ENCODE measurements at places on chromosomes 6 and 20. TPM values are rescaled to one million over a fixed set of nuclear protein-coding genes. Genes with fewer than 3 reads are reported as not detected.

FAM83C gene
- total RNA-seq: not detected

PXDC1 gene
- total RNA-seq: 119 TPM

- no peak overlapping the region for H3K4me3 ChIP-seq
- no peak overlapping the region for H3K27ac ChIP-seq
- no peak for DNase-seq
- peaks cover 5% of the 10 kb centered on the region for H3K27me3 ChIP-seq
- no peaks in the 10 kb centered on the region for H3K36me3 ChIP-seq
These were observed 57.9 kb downstream of the MAFB start for GRCh38 chr20:40631119-40631631.

GRCh38 chr6:133341607-133342158 is 100.5 kb downstream of the EYA4 start:
- DNase-seq: peak; percentile 76
- no peaks in the 10 kb centered on the region for H3K36me3 ChIP-seq
- H3K4me1 ChIP-seq: no peaks in the 10 kb centered on the region
- H3K27me3 ChIP-seq: no peaks in the 10 kb centered on the region
- no peak overlapping the region for H3K4me3 ChIP-seq

DNA sequence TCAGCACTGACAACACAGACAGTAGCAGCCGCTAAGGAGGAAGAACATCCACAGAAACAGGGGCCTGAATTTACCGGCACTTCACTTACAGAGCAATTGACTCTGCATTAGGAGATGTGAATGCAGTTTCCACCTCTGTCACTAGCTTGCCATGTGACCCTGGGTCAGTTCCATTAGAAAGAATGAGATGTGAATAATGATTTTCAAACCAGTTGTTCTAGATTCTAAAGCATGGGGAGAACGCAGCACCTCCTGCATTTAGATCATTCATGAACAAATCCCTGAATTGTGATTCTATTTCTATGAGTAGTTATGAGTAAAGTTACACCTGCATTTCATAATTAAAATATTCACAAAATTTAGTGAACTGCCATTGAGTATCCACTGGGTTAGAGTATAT is 197.3 kb upstream of the EXOC2 start:
- no peak for DNase-seq
- no peak overlapping the region for H3K4me3 ChIP-seq
- H3K27me3 ChIP-seq: no peaks in the 10 kb centered on the region
- no peaks in the 10 kb centered on the region for H3K36me3 ChIP-seq

DNA sequence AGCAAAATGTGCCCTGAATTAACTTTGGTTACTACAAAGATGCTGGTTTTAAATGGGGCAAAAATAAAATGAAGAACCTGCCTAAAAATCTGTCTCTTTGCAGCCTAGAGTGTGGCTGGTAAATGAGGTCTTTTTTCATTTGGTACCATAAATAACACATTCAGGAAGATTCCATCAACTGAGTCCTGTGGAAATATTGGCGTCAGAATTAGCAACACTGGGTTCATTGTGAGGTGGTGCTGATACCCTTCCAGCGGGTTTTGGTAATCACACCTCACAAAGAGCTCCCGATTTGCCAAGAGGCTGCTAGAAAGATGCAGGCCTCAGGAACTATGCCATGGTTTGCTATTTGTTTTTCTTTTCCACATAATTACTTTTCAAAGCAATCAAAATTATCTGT is 55.3 kb downstream of the FAM50B start:
- DNase-seq: no peak
- H3K4me1 ChIP-seq: peaks cover 28% of the 10 kb centered on the region
- no peaks in the 10 kb centered on the region for H3K36me3 ChIP-seq
- H3K27me3 ChIP-seq: no peaks in the 10 kb centered on the region
- H3K27ac ChIP-seq: no peak overlapping the region
- no peak overlapping the region for H3K4me3 ChIP-seq

DNA sequence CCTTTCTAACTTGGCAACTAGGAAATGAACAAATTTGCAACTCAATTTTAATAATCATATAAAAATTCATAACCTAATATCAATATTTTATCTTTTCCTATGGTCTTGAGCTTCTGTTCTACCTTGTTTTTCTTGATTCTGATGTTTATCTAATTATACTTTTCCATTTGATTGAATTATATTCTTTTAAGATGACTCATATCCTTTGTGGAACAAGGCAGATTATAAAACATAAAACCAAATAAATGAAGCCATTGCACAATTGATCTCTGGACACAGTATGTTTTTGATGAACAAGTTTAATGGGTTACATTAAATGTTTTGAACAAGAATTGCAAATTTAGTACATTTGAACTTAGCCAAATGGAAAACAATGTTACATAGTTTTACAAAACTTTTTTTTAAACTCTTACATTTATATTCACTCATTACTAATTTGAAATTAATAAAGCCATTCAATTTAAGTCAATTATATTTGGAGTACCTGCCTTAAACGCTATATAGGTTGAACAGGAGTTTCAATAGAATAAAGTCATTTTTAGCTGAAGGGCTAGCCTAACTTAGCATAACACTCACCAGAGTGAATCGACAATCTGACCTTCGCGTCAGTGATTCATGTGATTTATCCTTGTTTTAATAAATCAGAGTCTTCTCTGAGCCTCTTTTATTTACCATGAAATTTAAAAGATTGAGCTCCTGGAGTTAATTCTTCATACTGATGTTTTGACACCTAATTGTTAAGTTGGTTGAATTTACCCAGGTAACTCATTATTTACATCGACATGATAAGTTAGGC is 3.8 kb downstream of the NCOA7 start:
- peak overlapping the region; percentile 9 for H3K4me3 ChIP-seq
- no peaks in the 10 kb centered on the region for H3K27me3 ChIP-seq
- H3K36me3 ChIP-seq: no peaks in the 10 kb centered on the region
- no peak for DNase-seq
- H3K4me1 ChIP-seq: peaks cover 41% of the 10 kb centered on the region

DNA sequence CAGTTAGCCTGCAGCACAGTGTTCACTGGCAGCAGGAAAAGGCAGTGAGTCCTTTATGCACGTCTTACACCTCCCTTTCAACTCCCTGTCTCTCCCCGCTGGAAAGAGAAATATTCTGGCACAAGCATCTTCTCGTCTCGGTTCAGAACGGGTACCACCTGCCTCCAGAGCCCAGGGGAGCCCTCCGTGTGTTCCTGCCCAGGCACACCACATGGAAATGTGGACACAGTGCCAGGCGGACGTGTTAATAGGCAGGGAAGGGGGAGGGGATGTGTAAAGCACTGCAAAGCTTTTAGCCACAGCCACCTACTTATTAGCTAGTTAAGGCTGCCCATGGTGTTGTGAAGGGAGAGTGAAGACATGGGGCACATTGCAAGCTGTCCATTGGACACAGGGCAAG is 219.7 kb downstream of the FARS2 start:
- no peaks in the 10 kb centered on the region for H3K4me1 ChIP-seq
- no peak overlapping the region for H3K27ac ChIP-seq
- no peak for DNase-seq
- no peaks in the 10 kb centered on the region for H3K36me3 ChIP-seq

GRCh38 chr6:87979737-87980136 is 67.9 kb upstream of the SPACA1 start:
- no peak overlapping the region for H3K27ac ChIP-seq
- DNase-seq: no peak
- no peaks in the 10 kb centered on the region for H3K4me1 ChIP-seq

All from endothelial cell of umbilical vein (primary cell).